ENCODE measurements at places on chromosomes 7 and 10.

DNA sequence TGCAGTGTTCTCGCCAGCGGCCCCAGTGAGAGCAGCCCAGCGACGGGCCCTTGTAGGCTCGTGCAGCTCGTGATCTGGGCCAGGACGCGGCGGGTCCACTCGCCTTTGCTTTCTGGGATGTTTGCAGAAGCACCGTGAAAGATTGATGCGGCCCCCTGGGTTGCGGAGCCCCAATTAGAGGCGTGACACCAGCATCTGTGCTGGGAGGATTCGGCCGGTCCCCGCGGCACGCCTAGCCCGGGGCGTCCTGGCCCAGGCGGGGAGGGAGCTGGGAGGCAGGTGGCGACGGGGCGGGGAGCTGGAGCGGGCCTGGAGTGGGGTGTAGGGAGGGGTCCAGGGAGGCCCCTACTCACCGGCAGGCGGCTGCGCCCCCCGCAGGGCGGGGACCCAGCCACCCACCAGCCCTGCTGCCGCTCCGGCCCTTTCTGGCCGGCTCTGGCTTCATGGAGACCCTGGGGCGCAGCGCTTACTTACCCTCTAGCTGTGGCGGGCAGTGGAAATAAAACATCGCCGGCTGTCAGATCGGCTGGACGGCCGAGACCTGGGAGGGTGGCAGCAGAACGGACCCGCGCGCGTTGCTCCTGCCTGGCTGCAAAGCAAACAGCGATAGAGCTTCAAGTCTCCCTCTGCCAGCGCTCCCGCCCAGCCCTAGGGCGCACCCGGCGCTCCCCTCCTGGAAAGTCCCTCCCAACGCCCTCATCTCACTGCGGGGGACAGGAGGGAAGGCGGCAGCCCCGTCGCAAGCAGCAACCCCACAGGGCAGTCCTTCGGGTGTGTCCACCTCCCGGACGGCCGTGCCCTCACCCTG, 752 bp downstream of the DRGX start:
- DNase-seq: no peak

DNA sequence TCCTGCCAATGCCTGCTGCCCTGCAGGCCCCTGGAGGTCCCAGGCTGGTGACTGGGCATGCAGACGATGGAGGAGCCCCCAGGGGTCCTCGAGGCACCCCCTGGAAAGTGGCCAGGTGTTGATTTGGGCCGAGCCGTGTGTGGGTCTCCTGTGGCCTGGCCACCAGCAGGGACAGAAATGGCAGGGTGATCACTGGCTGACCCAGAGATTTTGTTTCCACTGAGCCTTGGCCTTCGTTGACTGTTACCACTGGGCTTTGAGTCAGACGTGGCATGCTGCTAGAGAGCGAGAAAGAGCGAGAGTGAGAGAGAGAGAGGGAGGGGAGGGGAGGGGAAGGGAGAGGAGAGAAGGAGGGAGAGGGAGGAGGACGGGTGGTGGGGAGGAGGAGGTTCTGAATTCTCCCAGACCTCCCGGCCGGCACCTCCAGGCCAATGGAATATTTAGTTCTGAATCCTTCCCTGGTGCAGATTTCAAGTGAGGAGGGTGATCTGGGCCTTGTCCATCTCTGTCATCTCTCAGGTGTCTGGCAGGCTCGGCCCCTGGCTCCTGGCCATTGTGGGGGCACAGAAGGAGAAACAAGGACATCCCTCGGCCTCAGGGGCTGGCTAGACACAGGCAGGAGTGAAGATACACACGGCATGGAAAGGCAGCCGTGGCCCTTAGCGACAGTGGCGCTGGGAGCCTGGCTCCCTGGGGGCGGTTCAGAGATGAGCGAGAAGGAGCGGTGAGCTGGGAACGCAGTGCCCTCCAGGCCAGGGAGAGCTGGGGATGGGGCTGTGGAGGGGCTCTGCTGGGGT, 58.2 kb downstream of the GLRX3 start:
- DNase-seq: no peak

- DNase-seq: no peak
These were observed 18.7 kb downstream of the MPP7 start for GRCh38 chr10:28284126-28284525.

- no peak for DNase-seq
These were observed 429.1 kb downstream of the KIF20B start for GRCh38 chr10:90130321-90131086.

DNA sequence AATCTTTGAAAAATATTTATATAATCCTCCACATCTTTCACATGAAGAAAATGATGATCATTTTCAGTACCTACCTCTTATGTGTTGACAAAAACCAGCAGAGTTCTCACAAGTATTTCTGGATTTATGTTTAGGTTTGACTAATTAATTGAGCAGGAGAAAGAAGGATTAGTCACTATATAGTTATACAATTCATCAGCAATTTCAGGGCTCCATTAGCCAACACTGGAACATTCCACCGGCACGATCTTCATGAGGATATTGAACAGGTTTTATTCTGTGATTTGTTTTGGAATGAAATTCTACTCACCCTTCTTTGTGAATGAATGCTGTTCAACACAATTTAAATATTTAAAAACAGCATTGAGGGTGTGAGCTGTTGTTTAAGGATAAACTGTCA, 163.2 kb downstream of the SEM1 start:
- no peak for DNase-seq

- peak; percentile 52 for DNase-seq
These were observed 56.7 kb downstream of the IDE start for GRCh38 chr10:92517034-92517655.

GRCh38 chr7:70505886-70506285, 626.1 kb upstream of the GALNT17 start:
- no peak for DNase-seq

GRCh38 chr7:101634196-101634717, 5.2 kb upstream of the MYL10 start:
- no peak for DNase-seq

- no peak for DNase-seq
These were observed 250.5 kb upstream of the MEOX2 start for GRCh38 chr7:15936991-15937390.

- no peak for DNase-seq
These were observed 208.2 kb downstream of the WDR11 start for GRCh38 chr10:121059351-121059750.

- DNase-seq: no peak
These were observed 33.2 kb downstream of the DRGX start for GRCh38 chr10:49362596-49363260.

DNA sequence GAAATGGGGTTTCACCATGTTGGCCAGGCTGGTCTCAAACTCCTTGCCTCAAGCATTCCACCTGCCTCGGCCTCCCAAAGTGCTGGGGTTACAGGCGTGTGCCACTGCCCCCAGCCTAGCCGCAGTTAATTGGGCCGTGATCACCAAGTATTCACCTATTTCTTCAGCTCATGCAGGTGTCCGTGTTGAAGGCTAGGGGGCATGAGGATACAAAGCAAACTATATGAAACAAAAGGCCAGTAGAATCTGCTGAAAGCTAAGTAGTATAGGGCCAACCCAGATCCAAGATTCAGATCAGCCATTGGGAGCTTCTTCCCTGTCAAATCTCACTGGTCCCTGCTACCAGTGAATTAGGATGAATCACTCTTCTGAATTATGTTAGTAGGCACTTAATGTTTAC, 73.4 kb downstream of the LRRC4 start:
- no peak for DNase-seq
